ENCODE measurements at places on chromosomes 1 and 21.

DNA sequence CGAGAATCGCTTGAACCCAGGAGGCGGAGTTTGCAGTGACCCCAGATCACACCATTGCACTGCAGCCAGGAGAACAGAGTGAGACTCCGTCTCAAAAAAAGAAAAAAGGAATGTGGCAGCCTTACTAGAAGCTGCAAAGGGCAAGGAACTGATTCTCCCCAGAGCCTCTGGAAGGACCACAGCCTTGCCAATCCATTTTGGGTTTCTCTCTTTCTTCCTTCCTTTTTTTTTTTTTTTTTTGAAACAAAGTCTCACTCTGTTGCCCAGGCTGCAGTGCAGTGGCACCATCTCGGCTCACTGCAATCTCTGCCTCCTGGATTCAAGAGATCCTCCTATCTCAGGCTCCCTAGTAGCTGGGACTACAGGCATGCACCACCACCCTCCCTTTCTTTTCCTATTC is 9.9 kb upstream of the IFNGR2 start:
- DNase-seq: no peak

DNA sequence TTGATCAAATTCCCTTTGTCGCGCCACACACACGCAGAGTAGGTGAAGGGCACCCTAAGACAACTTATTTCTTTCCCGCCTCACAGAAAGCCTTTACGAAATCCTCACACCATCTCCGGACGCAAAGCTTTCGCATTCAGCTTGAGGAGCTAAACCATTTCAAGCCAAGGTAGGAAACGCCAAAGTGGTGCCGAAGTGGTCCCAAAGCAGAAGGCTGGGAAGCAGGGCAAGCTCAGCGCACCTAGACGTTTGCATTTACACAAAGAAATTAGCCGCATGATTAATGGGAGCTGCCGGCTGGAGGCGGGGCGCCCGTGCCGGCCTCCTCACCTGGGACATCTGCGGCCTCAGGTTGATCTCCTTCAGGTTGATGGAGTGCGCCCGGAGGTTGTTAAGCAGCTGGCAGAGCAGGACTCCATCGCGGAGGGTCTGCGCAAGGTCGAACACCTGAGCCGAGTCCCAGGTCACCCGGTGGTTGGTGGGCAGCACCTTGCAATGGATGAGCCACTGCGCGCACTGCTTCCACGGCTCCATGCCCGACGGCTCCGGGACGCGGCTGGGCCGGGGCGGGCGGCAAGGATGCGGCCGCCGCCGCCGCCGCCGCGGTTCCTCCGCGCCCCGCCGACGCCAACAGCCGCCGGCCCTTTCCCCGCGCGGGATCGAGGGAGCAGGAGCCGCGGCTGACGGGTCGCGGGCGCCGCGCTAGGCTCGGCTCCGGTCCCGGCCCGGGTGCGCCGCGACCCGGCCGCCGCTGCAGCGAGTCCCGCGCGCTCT is 457 bp downstream of the VAV3 start:
- peak; percentile 65 for DNase-seq

DNA sequence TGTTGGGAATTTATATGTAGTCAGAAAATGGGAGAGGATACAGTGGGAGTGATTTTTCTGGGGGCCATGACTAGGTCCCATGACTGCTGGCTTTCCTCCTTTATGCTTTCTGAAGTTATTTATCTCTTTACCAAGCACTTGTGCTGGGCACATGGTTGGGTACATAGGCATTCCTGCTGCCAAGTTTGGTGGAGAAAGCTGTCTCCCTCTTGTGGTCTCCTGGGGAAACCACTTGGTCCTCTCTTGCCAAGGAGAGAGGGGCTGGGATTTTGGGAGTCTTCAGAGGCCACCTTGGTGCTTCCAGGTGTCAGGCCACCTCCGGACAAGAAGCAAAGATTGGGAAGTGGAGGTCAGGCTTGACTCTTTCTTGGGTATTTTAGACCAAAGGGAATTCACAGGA is 120.2 kb upstream of the KCNE2 start:
- DNase-seq: no peak

- DNase-seq: no peak
Observed at GRCh38 chr1:231153726-231154125, 8.1 kb upstream of the TRIM67 start.

DNA sequence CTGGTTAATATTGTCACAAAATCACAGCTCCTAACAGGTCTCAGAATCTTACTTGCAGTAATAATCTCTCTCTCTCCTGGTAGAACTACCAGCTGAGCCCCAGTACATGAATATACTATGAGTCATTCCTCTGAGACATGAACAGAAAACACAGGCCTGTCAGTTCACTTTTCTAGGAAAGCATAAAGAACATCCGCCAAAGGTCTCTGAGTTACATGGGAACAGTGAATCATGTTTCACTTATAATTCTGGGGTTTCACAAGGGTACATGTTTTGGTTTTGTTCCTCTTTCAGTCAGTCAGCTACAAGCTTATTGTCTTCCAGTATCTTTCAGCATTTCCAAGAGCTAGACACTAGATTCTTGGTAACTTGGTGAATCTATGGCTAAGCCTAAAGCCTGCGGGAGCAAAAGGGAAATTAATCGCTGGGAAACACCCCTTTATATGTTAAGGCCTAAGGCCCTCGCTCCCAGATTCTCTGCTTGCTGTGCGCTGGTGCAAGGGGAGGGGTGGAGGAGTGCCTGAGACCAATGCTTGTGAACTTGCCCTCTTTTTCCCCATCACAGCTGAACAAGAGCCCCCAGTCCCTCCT is 31.7 kb downstream of the IFNGR2 start:
- peak; percentile 61 for DNase-seq

DNA sequence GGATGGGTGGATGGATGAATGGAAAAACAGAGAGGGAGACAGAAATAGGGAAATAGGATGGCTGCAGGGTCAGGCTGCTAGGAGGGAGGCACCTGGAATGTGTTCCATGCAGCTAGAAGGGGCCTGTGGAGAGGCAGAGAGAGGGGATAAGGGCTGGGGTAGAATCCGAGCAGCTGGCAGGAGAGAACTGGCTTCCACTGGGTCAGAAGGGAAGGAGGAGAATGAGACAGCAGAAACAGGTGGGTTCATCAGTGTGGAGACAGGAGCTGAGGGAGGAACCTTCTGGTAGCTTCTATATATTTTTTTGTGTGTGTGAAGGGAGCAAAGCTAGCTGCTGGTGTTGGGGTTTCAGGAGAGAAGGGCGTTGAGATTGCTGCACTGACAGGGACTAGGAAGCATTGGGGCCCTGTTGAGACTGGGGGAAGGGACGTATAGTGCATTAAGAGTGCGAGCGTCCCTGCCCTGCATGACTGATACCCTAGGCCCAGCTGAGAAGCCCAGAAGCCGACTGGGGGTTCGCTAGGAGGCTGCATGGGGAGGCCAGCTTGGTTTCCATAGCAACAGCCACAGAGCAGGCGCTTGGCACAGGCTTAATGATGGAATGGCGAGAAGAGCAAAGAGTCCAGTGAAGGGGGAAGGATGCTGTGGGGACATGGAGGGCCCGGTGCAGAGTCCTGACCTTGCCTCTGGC is 14.8 kb upstream of the KIF21B start:
- no peak for DNase-seq

DNA sequence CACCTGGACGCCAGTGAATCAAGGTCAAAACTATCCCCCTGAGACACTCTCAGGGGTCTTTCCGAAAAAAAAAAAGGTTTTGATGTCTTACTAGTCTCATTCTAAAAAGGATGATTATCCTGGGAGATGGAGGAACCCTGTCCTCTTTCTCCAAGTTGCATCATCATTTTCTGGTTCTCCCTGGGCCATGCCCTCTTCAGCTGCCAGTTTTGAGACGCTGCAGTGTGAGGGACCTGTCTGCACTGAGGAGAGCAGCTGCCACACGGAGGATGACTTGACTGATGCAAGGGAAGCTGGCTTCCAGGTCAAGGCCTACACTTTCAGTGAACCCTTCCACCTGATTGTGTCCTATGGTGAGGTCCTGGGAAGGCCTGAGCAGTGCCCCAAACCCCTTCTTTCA is 3.5 kb downstream of the FCRLA start:
- no peak for DNase-seq

Data from activated CD8-positive, alpha-beta memory T cell treated with anti-CD3 and anti-CD28 coated beads, Interleukin-2, amount 50 U/mL, for 48 hours (primary cell).